ENCODE measurements at places on chromosomes 1 and 21. TPM values are rescaled to one million over a fixed set of nuclear protein-coding genes. Genes with fewer than 3 reads are reported as not detected.

GRCh38 chr1:8424539-8425116 lies 106.7 kb downstream of the SLC45A1 start:
- DNase-seq: peak; percentile 44

GRCh38 chr1:171052977-171053376 lies 37.7 kb upstream of the FMO3 start:
- no peak for DNase-seq

DNA sequence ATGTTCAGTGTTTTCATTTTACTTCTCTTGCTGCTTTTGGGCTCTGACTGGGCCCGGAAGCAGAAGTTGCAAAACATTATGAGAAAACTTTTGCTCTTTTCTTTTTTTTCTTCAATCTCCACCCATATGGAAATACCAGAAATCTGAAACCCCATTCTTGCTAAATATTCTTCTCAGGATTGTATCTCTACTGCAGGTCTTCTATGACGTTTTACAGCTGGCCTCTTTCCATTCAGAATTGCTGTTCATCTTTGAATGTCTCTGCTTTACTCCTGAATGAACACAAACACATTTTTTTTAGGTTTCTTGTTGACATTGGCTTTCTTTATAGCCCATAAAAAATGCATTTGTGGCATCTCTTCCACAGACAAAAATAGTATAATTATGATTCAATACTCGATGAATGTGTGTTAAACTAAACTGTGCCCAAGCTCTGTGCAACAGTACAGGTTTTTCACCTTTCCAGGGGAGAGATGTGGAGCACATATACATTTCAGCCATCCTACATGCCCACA lies 18.8 kb downstream of the PTPRC start:
- DNase-seq: peak; percentile 99

GRCh38 chr1:167566766-167567165 lies 13.2 kb upstream of the CREG1 start:
- peak; percentile 30 for DNase-seq

GRCh38 chr1:167375949-167376348 lies 142.4 kb downstream of the CD247 start:
- DNase-seq: no peak

DNA sequence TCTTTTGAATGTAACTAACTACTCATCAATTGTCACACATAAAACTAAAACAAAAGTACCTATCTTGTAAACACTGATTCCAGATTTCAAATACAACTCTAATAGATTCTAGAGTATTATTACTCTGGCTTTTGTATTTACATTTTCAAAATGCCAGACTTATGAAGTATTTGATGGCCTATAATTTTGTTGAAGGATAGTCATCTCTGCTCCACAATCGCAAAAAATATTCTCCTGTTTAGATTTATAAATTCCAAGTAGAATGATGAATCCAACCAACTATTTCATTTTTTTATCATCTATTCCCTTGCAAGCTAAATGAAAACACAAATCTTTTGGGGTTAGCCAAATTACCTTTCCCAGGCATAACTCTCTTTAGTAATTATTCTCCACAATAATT lies 75.0 kb upstream of the GUCA2A start:
- no peak for DNase-seq

- no peak for DNase-seq
Observed at GRCh38 chr21:42777757-42778344, 101.5 kb downstream of the WDR4 start.

- peak; percentile 98 for DNase-seq
Observed at GRCh38 chr21:35051287-35051818, 2.3 kb upstream of the RUNX1 start.

The TBX19 gene
- total RNA-seq: 0.54 TPM

The KCNT2 gene
- 1.9 TPM for total RNA-seq

Measured in M059J (cell line).